ENCODE measurements at places on chromosomes 4 and X.
A peak's percentile ranks its signal among the peaks of the same experiment; 100 is the strongest.

- no peak for DNase-seq
Measured at GRCh38 chrX:386239-386767, 404 bp downstream of the PPP2R3B start.

- no peak for DNase-seq
Measured at GRCh38 chrX:39753293-39753996, 344.3 kb downstream of the BCOR start.

DNA sequence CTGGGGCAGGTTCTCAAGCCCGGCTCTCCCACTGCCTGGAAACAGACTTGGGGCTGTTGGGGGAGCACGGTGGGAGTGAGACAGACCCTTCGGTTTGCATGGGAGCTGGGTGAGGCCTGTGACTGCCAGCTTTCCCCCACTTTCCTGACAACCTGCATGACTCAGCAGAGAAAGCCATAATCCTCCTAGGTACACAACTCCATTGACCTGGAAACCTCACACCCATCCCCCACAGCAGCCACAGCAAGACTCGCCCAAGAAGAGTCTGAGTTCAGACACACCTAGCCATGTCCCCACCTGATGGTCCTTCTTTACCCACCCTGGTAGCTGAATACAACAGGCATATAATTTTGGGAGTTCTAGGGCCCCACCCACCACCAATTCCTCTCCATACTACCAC is 57.6 kb upstream of the UBQLN2 start:
- DNase-seq = no peak

DNA sequence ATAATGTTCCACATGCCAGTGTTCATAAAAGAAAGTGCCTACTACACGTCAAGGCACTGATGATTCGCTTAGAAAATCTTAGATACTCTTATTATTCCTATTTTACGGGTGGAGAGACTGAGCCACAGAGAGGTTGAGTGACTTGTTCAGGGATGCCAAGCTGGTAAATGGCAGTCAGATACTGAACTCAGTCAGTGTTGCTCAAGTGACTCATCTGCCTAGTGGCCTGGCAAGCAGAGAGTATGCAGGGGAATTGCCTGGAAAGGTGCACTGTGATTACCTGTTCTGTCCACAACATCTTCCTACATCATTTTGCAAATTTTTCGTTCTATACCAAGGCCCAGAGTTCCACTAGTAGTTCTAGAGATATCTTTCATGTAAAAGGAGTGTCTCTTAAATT is 68.4 kb downstream of the RAPGEF2 start:
- no peak for DNase-seq

GRCh38 chrX:16148896-16149295 is 18.4 kb upstream of the MAGEB17 start:
- no peak for DNase-seq

GRCh38 chrX:27444093-27444908 is 18.8 kb downstream of the PPP4R3C start:
- no peak for DNase-seq

- no peak for DNase-seq
Measured at GRCh38 chrX:50475208-50475607, 4.6 kb upstream of the DGKK start.

GRCh38 chr4:177879851-177880250 is 437.6 kb upstream of the AGA start:
- DNase-seq = no peak

GRCh38 chr4:169154121-169154520 is 116.6 kb downstream of the SH3RF1 start:
- DNase-seq = no peak

- DNase-seq = no peak
Measured at GRCh38 chr4:42417550-42417949, 20.3 kb downstream of the SHISA3 start.

DNA sequence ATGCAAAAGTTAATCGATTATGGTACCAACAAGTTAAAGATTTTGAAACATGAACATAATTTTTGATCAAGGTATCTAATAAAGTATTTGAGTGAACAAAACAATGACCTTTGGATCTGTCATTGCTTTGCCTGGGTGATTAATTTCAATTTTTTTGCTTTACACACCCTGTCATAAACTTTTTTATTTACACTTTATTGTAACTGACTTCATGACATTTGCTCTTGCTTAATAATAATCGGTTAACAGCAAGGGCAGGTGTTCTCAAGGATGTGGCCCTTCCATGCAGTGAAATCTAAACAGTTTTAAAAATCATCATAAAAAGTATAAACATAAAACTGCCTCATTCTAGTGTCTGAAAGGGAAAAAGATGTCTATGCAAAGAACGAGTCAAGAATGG is 24.1 kb downstream of the ATOH1 start:
- no peak for DNase-seq

DNA sequence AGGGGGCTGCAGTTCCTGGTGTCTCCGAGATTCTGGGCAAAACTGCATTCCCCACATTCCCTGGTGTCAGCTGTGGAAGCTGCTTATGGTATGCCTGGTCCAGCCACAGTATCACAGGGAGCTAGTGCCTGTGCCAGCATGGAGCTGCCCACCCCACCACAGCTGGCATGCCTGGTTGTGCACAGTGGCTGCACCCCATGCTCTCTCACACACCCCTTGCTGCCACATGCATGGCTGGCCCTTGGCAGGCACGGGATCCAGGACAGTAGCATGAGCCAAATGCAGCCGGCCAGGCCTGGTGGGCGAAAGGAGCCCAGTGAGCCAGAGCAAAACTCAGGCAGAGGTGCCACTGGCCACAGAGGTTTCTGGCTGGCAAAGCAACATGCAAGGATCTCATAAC is 418.0 kb upstream of the SPOCK3 start:
- no peak for DNase-seq

- peak; percentile 82 for DNase-seq
Measured at GRCh38 chr4:87843936-87844335, 11.2 kb downstream of the MEPE start.

GRCh38 chr4:1776521-1777161 is 16.5 kb upstream of the FGFR3 start:
- no peak for DNase-seq

DNA sequence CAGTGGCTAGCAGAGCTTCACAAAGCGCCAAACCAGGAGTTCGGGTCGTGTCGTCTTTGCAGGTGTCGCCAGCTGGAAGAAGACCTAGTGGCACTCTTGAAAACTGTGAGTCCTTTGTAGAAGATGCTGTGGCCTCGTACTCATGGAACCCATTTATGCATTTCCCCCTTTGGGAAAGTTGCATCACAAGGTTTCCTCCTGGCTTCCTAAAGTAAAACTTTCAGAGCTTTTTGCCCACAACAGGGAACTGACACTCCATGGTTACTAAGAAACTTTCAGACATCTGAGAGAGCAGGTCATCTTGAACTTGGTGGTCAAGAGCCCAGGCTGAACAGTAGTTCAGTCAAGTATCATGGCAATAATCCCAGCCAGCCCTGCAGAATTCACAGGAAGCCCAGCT is 15.9 kb upstream of the NOCT start:
- DNase-seq = no peak

- no peak for DNase-seq
Measured at GRCh38 chr4:185838104-185838452, 26.1 kb upstream of the SORBS2 start.

DNA sequence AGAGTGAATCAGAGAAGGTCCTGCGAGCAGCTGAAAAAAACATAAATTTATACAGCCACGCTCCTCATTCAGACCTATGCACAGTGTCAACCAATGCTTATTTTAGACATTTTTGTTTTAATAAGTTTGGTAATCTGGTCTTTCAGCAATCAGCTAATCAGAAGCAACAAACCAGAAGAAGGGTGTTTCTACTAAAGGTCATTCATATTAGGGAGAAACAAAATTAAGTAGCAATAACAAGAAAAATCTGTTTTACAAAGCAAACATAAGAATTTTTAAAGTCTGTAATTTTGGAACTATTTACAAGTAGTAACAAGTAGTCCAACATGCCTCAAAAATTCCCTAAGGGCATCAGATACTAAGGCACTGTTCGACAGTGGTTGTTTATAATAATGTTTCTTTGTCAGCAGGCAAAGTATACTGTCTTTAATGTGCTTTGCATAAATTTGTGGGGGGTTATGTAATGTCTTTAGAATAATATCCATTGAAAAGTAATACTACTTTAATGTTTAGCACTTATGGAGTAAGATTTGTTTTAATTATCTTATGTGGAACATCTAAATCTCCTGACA is 82.8 kb downstream of the PHOX2B start:
- no peak for DNase-seq

GRCh38 chr4:185634066-185634652 is 98.9 kb upstream of the PDLIM3 start:
- no peak for DNase-seq

- no peak for DNase-seq
Measured at GRCh38 chrX:56764153-56764974, 35.3 kb downstream of the NBDY start.

DNA sequence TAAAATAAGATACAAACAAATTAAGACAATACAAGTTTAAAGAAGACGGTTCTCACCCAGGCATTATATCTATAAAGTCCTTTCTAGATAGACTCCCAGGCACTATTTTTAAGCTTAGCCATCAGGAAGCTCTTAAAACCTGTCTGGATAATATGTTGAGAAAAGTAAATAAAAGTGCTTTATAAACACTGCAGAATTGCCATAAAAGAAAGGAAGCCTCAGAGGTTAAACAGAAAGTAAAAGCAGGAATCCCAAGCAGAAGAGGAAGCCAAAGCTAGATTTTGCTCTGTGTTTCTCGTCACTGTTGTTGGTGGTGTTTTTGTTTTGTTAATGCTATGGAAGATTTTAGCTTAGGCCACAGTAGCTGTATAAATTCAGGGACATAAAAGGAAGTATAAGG is 1267.3 kb downstream of the PCDH19 start:
- no peak for DNase-seq

GRCh38 chr4:88098993-88099752 is 59.3 kb downstream of the ABCG2 start:
- no peak for DNase-seq

GRCh38 chr4:76556452-76556851 is 121.4 kb downstream of the SHROOM3 start:
- no peak for DNase-seq

DNA sequence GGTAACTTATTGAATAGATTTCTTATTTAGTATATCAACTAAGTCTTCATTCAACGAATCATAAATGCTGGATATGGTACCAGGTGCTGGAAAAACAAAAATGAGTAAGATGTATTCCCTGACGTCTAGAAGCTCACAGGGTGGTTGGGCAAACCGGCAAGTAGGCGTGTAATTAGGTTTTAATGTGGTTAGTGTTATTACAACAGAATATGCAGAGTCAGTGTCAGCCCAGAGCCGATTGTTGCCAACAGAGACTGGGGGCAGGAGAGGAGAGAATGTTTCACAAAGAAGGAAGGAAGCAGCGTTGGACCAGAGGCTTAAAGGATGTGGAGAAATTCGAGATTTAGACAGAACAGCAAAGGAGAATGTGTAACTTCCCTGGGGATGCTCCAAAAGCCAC is 111.7 kb downstream of the TENM3 start:
- no peak for DNase-seq

- DNase-seq = no peak
Measured at GRCh38 chr4:178215763-178216162, 773.5 kb upstream of the AGA start.

GRCh38 chrX:153877571-153878261 is 8.3 kb downstream of the L1CAM start:
- DNase-seq = no peak

DNA sequence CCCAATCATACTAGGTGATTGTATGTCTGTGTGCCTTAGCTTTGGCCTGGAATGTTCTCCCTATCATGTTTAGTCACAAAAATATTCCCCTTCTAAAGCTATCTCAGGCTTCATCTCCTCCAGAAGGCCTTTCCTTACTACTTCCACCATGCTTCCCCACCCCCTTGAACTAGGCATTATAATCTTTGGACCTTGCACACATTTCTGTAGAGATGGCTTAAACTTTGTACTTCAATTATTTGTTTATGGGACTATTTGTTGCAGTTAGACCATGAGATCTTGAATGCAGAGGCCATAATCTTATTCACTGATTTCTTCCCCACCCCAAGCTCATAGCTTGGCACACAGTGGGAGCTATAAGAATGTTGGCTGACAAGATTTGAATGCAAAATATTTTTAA is 262.0 kb upstream of the EDA2R start:
- no peak for DNase-seq

DNA sequence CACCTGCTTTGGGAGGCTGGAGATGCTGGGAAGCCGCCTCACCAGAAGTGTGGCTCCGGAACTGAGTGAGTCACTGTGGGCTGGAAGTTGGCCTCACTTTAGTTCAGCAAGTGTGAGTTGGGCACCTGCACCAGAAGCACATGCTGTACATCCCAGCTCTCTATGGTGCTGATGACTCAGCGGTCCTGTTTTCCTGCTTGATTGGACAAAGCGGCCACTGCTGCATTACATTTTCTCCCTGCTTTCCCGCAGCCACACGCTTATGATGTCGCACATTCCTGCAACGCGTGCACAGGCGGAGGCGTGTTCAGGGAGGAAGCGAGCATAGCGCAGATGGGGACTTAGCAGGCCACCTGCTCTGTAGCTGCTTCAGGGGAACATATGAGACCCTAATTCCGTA is 26.7 kb upstream of the CLDN34 start:
- no peak for DNase-seq

DNA sequence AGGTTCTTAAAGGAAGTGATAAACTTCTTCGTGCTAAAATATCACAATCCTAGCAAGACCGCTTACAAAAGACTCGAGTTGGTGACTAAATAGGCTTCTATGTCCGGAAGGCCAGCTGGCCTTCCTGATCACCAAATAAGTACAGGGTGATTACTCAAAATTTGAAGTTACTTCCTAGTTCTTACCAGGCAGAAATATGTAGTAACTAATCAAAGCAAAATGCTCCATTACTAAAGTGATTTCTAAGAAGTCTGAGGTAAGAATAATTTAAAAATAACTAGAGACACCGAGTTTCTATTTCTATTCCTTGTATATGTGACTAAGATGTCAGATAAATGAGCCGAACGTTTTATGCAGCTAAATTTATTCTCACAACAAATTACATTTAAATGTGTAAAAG is 62.2 kb downstream of the NSUN7 start:
- DNase-seq = peak; percentile 16

DNA sequence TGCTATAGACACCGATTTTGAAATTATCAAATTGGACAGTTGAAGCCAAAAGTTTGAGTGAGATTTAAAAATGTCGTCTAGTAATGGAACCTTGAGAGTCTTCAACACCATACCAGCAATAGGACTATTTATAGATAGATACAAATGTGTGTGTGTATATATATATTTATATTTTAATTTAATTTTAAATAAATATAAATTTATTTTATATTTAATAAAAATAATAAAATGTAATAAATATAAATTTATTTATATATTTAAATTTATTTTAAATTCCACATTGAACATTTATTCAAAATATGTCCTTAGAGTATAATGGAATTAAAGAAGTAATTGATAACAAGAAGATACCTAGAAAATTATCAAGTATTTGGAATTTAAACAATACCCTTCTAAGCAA is 221.9 kb upstream of the CXXC4 start:
- DNase-seq = no peak
